ENCODE measurements at places on chromosomes 1 and 21.

GRCh38 chr1:201272799-201273198 is 10.5 kb upstream of the PKP1 start:
- DNase-seq: no peak

GRCh38 chr1:160209321-160210046 is 4.3 kb downstream of the PEA15 start:
- no peak for DNase-seq

DNA sequence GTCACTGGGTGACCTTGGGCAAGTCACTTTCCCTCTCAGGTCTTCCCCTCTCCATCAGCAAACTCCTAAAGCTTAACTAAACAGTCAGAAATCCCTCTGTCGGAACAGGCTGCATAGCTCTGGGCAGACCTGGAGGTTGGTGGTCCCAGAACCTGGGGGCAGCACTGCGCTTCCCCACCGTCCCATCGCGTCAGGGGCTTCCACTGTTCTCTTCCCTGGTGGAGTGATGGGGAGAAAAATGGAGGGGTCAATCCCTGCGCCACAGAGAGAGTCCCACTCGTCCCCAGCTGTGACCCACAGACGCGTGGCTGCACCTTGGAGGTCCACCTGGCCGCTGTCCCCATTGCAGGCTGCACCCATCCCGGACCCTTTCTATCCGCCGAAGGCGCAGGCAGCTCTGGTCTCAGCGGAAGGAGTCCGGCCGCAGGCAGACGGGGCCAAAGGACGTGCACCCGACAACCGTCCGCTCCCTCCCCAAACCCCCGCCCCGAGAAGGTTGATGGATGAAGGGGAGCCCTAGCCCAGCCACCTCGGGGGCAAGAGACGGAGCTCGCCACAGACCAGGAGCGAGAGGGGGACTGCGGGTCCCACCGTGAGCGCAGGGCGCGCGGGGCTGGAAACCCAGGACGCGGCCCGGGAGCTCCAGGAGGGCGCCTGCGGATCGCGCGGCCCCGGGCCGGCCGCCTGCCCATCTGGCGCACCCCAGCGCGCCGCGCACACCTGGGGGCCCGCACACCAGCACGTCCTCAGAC is 588 bp upstream of the WNT3A start:
- DNase-seq: no peak

DNA sequence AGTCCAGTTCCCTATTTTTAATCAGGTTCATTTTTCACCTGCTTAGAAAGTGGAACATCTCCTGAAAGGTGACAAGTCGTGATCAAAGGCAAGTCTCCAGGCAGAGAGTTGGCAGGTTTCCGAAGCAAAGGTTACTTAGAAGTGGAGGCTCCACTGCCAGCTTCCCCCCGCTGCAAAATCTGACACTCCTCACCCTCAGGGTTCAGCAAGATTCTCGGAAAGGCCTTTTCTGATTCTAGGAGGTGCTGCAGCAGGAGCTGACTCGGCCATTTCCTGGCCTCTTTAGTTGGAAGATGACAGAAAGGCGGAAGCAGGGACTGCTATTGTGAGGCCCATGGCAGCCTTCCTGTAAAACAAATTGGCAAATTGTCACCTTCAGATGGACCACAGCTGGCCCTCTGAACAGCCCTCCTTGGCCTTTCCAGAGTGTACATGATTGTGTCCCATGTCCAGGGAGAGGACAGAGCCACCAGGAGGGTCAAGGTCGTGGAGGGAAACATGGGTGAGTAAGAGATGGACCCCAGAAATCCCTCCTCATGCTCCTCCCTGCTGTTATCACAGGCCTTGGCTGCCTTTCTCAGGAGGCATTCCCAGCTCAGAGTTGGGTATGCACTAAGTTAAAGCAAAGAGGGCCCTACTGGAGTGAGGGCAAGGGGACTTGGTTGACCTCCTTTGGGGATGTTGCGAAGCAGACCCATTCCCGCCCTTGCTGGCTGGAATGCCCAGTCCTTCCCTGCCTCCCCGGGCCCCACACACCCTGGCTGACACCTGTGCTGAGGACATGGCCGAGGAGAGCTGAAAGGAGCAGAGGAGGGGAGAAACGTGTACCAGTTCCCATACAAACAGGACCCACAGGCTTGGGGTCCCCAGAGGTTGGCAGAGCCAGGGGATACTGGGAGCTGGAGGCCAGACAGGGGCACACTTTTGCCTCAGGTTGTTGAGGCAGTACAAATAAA is 115.5 kb upstream of the IRF2BP2 start:
- DNase-seq: peak; percentile 72

- no peak for DNase-seq
Observed at GRCh38 chr21:44773291-44773932, 28.2 kb downstream of the UBE2G2 start.

GRCh38 chr1:109080441-109081082 is 4.8 kb upstream of the TAF13 start:
- no peak for DNase-seq

All from CD14-positive monocyte (primary cell).